Neural progenitor cell (in vitro differentiated cells): ENCODE measurements at places on chromosomes 13 and 19. TPM values are rescaled to one million over a fixed set of nuclear protein-coding genes. Genes with fewer than 3 reads are reported as not detected.
A peak's percentile ranks its signal among the peaks of the same experiment; 100 is the strongest.

The POU4F1 gene
- 1.6 and 2.0 TPM in 2 replicates for total RNA-seq

The KASH5 gene
- total RNA-seq, result 0.59 TPM in 1 of 2 replicates, not detected in the other

The CATSPERD gene
- total RNA-seq, result not detected in 2 replicates

The LRRC63 gene
- total RNA-seq, result not detected in 2 replicates

DNA sequence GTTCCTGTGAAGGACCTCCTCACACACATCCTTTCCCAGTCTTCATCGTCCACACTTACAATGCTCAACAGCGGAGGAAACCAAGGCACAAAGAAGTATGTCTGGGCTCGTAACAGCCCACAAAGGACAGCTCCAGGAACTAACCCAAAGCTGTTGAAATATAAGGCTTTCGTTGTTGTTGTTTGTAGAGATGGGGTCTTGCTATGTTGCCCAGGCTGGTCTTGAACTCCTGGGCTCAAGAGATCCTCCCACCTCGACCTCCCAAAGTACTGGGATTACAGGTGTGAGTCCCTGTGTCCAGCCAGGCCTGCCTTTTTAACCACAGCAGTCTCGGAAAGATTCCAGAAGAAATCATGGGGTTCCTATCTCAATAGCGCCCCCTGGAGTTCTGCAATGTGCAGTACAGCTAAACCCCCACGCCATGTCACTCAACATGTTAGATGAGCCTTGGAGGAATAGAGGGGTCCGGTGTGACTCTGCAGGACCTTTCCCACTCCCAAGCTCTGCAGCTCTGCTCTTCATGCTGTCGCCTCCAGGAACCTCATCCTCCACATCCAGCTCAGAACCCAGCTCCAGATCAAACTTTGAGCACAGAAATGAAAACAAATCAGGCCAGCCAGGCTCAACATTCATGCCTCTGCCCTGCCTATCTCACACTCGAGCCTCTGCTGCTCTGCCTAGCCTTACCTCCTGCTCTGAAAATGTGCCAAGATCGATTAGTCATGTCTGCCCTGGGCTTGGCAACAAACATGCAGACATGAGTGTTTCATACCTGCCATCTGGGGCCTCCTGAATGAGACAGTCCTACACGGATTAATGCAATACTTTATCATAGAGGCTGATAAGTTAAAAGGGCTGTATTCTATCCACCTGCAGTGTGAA is 7.5 kb downstream of the PLA2G4C start:
- H3K4me1 ChIP-seq, result no peaks in the 10 kb centered on the region
- no peak overlapping the region for H3K27ac ChIP-seq
- H3K27me3 ChIP-seq, result no peaks in the 10 kb centered on the region
- no peak overlapping the region for H3K4me3 ChIP-seq
- no peaks in the 10 kb centered on the region for H3K36me3 ChIP-seq

GRCh38 chr19:1093811-1094553 is 1.2 kb downstream of the POLR2E start:
- H3K27me3 ChIP-seq, result no peaks in the 10 kb centered on the region
- no peak for DNase-seq
- no peaks in the 10 kb centered on the region for H3K36me3 ChIP-seq
- H3K4me3 ChIP-seq, result peak overlapping the region; percentile 79
- peaks cover 4% of the 10 kb centered on the region for H3K4me1 ChIP-seq
- no peak overlapping the region for H3K27ac ChIP-seq

GRCh38 chr13:20411638-20412342 is 113.9 kb downstream of the CRYL1 start:
- H3K4me1 ChIP-seq, result peaks cover 6% of the 10 kb centered on the region
- H3K36me3 ChIP-seq, result no peaks in the 10 kb centered on the region
- no peak for DNase-seq
- no peak overlapping the region for H3K27ac ChIP-seq
- H3K27me3 ChIP-seq, result peaks cover 6% of the 10 kb centered on the region
- H3K4me3 ChIP-seq, result no peak overlapping the region

DNA sequence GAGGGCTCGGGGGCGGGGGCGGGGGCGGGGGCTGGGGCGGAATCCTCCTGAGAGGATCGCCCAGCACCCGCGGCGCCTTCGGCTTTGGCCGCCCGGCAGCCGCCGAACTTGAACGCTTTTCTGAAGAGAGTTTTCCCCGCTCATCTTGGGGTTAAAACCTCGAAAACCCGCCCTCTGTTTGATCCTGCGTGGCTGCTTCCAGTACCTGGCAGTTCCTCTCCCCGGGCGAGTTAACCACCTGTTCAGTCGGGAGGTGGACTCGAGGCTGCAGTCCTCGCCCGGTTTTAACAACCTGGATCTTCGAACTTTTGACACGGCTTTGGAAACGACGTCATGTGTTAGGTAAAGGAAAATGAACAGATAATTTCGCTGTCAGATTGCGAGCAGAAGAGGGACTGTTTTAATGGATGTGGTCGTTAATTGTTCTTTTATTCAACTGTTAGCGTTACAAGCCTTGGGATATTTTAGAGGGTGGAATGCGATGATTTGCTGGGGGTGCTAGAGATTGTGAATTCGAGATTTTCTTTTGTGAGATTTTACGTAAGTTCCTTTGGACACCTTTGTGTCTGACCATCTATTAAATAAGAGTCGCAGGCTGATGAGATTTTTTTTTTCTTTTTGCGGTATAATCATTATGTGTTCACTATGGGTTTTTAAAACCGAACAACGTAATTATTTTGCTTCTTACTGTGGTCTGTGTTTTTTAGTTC is 1.0 kb downstream of the FNDC3A start:
- DNase-seq, result no peak
- no peaks in the 10 kb centered on the region for H3K36me3 ChIP-seq
- peaks cover 19% of the 10 kb centered on the region for H3K4me1 ChIP-seq
- H3K27me3 ChIP-seq, result peaks cover 12% of the 10 kb centered on the region
- no peak overlapping the region for H3K27ac ChIP-seq

GRCh38 chr13:110018009-110018408 is 231.6 kb upstream of the IRS2 start:
- no peak overlapping the region for H3K4me3 ChIP-seq
- H3K27me3 ChIP-seq, result no peaks in the 10 kb centered on the region

DNA sequence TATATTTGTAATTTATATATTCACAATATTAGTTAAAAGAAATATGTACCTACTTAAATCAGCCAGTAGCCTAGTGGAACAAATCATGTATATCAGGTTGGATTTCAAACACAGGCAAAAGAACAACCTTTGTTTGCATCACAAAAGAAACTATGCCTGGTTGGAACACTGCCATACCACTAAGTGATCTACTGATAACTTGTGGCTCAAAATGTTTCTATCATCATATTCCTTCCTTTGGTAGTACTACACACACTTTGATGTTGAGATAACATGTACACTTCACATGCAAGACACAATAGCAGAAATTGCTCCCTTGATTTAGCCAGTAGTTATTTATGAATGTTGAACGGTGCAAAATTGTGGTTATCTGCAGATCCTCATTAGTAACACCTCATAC is 146.0 kb upstream of the GPC6 start:
- H3K36me3 ChIP-seq, result no peaks in the 10 kb centered on the region
- no peaks in the 10 kb centered on the region for H3K27me3 ChIP-seq
- no peak overlapping the region for H3K4me3 ChIP-seq
- no peaks in the 10 kb centered on the region for H3K4me1 ChIP-seq
- H3K27ac ChIP-seq, result no peak overlapping the region
- DNase-seq, result no peak
